ENCODE measurements at places on chromosomes 7 and 10.

- no peak for DNase-seq
These were observed 91.5 kb downstream of the CTTNBP2 start for GRCh38 chr7:117781707-117782106.

DNA sequence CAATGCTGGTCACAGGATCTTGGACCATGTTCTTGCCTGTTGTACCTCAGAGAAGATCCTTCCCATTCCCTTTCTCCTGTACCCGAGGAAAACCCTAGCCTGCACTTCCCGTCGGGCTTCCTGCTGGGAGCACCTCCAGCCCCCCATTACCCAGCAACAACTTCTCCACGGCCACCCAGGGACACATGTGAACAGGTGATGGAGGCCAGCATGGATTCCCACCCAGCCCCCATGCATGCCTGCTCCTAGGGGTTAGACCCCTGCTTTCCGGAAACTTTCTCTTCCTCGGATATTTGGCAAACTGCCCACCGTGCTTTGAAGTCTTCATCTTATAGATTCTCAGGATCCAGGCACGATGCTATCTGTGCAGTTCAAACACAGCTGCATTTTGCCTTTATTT, 67.3 kb downstream of the CALML3 start:
- no peak for DNase-seq

DNA sequence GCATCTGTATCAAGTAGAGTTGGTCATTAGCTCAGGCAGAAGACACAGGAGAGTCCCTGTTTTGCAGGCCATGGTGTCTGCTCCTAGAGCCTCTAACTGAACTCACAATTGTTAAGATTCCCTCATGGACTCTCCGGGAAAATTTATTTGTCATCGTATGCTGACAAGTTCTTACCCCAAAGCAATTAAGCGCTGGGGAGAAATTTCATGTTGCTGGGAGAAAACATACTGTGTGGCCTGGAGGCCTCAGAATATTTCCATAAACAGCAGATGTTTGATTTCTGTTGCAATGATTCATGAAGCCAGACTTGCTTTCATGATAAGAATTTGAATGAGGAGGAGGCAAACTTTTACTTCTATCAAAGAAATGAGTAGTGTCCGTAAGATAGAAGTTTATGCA, 583.2 kb downstream of the GATA3 start:
- no peak for DNase-seq

GRCh38 chr7:147089608-147090007, 973.0 kb downstream of the CNTNAP2 start:
- no peak for DNase-seq

DNA sequence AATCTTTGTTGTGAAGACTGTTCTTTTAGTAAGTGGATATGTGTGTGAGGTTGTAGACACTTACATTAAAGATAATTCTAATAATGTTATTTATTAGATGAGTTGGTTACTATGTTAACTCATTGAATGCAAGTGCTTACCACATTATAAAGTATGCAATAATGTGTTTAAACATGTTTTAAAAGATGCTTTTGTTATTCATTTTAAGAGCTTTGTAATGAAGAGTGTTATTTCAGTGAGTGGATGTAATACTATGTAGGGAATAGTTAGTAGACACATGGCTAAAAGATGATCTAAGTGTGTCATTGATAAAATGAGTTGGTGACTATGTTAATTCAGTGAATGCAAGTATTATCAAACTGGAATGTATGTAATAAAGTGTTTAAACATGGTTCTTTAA, 70.0 kb upstream of the VOPP1 start:
- no peak for DNase-seq
